ENCODE measurements at places on chromosomes 12 and 14.

DNA sequence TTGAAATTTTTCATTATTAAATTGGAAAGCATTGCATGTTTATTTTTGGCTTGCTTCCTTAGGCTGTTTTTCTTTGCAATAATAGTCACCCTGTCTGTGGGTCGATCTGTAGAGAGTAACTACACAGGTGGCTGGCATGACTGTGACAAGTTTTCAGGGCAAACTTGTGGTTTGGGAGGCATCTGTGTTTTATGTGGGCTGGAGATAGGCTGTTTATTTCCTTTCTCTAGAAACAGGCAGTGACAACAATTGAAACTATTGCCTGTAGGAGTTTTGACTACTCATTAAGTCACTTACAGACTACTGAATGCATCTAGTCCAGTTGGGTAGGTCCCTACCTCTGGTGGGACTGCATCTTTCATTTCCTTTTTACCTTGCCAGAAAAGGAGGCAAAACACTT is 155.6 kb downstream of the DYRK2 start:
- no peak for DNase-seq

GRCh38 chr14:59246566-59246965 is 58.1 kb downstream of the DAAM1 start:
- DNase-seq, result no peak

GRCh38 chr12:115074617-115075016 is 390.6 kb upstream of the TBX3 start:
- no peak for DNase-seq

DNA sequence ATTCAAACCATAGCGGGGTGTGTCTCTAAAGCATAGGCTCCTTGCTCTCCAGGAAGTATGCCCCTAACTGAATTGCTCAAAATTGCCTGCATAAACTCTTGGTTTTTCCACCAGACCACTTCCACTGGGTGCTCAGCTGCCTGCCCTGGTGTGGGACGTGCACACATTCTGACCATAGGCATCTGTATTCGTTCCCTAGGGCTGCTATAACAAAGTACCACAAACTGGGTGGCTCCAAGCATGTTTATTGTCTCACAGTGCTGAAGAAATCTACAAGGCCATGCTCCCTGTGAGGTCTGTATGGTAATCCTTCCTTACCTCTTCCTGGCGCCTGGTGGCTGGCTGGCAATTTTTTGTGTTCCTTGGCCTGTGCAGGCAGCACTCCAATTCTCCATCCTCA is 16.4 kb upstream of the GALNT6 start:
- DNase-seq, result no peak

DNA sequence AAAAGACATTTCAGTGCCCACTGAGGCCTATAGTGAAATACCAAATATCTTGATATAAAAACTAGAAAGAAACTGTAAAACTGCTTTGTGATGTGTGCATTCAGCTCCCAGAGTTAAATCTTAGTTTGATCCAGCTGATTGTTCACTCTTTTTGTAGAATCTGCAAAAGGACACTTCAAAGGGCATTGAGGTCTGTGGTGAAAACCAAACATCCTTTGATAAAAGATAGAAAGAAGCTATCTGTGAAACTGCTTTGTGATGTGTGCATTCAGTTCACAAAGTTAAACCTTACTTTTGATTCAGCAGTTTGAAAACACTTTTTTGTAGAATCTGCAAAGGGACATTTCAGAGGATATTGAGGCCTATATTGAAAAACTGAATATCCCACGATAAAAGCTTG is 290.7 kb upstream of the ALG10B start:
- no peak for DNase-seq

GRCh38 chr14:31854508-31855075 is 222.5 kb upstream of the ARHGAP5 start:
- DNase-seq, result no peak

GRCh38 chr12:100254876-100255275 is 12.0 kb downstream of the DEPDC4 start:
- no peak for DNase-seq

DNA sequence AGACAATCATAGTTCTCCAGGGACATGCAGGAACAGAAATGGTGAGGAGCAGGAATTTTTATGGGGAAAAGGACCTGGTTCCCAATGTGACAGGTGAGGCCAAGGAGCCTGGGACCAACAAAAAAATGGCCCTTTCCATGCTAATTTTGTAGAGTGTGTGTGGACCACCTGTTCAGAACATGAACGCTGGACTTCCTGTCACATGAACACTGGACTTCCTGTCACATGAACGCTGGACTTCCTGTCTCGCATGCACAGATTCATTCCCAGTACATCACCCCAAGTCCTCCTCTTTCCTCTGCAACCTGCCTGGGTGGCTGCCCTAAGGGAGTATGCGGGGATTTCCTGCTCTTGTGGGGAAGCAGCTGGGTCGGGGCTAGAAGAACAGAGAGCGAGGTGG is 10.1 kb downstream of the FGF6 start:
- no peak for DNase-seq

- no peak for DNase-seq
Observed at GRCh38 chr14:74853581-74853980, 22.4 kb downstream of the PROX2 start.

DNA sequence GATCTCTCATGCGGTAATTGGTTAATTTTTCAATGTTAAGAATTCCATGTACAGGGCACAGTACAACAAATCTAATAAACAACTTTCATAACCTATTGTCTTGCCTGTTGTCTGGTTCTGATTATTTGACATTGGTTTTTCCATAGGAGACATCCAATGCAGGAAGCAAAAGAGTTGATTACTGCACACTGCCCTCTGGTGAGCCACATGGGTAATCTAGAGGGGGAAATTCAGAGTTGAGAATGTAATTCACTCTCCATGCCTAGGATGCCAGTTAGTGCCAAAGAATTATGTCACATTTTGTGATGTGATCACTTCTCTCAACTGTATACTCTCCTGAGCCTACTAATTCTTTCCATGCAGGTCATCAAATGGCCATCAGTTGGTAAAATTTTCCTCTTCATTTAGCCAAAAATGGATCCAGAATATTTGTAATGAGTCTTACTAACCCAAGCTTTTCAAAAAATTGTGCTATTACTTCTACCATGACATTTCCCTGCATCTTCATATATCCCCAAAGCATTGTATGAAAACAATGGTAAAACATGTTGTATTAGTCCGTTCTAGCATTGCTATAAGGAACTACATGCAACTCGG is 17.7 kb upstream of the CCDC91 start:
- DNase-seq, result peak; percentile 83

GRCh38 chr12:26113181-26113654 is 11.6 kb downstream of the BHLHE41 start:
- DNase-seq, result peak; percentile 39

GRCh38 chr12:128643155-128643554 is 180.6 kb downstream of the SLC15A4 start:
- no peak for DNase-seq
